ENCODE measurements at places on chromosomes 4 and X. TPM values are rescaled to one million over a fixed set of nuclear protein-coding genes. Genes with fewer than 3 reads are reported as not detected.

Gene OCIAD2
- 10.5 TPM for total RNA-seq

Gene ABCG2
- 1.1 TPM for total RNA-seq

Gene ZFP42
- not detected for total RNA-seq

Gene XAGE3
- total RNA-seq = not detected

Gene NLGN3
- 1.3 TPM for total RNA-seq

Gene KCNE5
- 1.1 TPM for total RNA-seq

Gene TEC
- total RNA-seq = 14.8 TPM

Gene FHIP1A
- total RNA-seq = under 0.01 TPM

Gene C4orf36
- 0.54 TPM for total RNA-seq

Gene SORCS2
- under 0.01 TPM for total RNA-seq

Gene CPEB2
- total RNA-seq = 3.5 TPM

Gene GBA3
- under 0.01 TPM for total RNA-seq

Gene PAGE2
- total RNA-seq = not detected

Gene MID1
- total RNA-seq = 0.54 TPM

Gene GAGE13
- not detected for total RNA-seq

Gene CXorf65
- total RNA-seq = not detected

Gene PHEX
- under 0.01 TPM for total RNA-seq

Gene RASL11B
- under 0.01 TPM for total RNA-seq

Gene ASB11
- under 0.01 TPM for total RNA-seq

Gene HSD17B11
- total RNA-seq = 63.8 TPM

Gene SLC39A8
- total RNA-seq = 66.0 TPM

Gene COL4A5
- total RNA-seq = under 0.01 TPM

Gene RBMXL3
- not detected for total RNA-seq

Gene ADH7
- total RNA-seq = not detected

All from hematopoietic multipotent progenitor cell (in vitro differentiated cells).